Thyroid gland (tissue), 4 donors: ENCODE measurements at places on chromosomes 4 and X. TPM values are rescaled to one million over a fixed set of nuclear protein-coding genes. Genes with fewer than 3 reads are reported as not detected.
A peak's percentile ranks its signal among the peaks of the same experiment; 100 is the strongest.

DNA sequence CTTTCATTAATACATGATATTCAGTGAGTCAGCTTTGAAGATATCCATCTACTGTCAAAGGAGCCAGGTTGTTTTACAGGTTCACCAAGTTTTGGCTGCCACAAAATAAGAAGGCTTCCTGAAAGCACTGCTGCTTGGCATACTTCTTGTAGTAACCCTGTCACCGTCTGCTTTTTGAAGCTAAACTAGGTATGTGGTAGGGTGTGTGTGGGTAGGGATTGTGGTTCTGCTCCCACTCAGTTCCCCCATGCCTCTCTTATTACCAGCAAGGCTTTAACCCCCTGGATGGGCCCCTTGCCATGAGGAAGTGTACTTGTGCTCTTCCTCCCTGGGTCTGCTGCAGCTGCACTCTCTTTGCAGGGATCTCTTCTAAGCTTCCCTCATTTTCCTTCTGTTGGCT is 191.2 kb downstream of the BANK1 start:
- no peak overlapping the region for H3K27ac ChIP-seq
- no peaks in the 10 kb centered on the region for H3K4me1 ChIP-seq

GRCh38 chrX:107485013-107485412 is 35.6 kb downstream of the FRMPD3 start:
- no peaks in the 10 kb centered on the region for H3K27me3 ChIP-seq
- peaks cover 32% of the 10 kb centered on the region for H3K4me1 ChIP-seq
- H3K36me3 ChIP-seq, result no peaks in the 10 kb centered on the region
- peak overlapping the region; percentile 34 for H3K27ac ChIP-seq
- H3K4me3 ChIP-seq, result no peak overlapping the region
- no peak for DNase-seq

GRCh38 chr4:74021601-74022000 is 16.9 kb downstream of the CXCL3 start:
- no peak for DNase-seq
- H3K27me3 ChIP-seq, result no peaks in the 10 kb centered on the region
- H3K4me1 ChIP-seq, result no peaks in the 10 kb centered on the region

DNA sequence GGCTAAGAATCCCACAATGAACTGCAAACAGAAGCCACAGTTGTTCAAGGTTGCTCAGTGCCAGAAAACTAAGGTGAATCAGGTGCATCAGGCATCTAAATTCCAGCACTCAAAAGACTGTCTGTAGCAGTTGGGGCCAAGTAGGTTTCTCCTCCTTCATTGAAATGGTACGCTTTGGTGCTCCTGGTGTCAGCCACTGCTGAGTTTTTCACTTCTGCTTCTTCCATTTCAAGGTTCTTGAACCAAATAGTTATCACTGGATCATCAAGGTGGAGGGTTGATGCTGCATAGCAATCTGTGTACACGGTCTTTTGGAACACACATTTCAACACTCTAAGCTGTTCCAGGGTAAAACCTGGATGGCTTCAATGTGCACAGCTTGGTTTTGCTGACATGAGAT is 74.4 kb downstream of the TMA16 start:
- no peak for DNase-seq
- no peaks in the 10 kb centered on the region for H3K27me3 ChIP-seq
- H3K4me3 ChIP-seq, result no peak overlapping the region
- H3K36me3 ChIP-seq, result no peaks in the 10 kb centered on the region
- no peaks in the 10 kb centered on the region for H3K4me1 ChIP-seq
- H3K27ac ChIP-seq, result no peak overlapping the region

GRCh38 chr4:187961171-187961570 is 34.4 kb upstream of the ZFP42 start:
- no peaks in the 10 kb centered on the region for H3K4me1 ChIP-seq
- no peak overlapping the region for H3K4me3 ChIP-seq
- H3K36me3 ChIP-seq, result no peaks in the 10 kb centered on the region
- no peak for DNase-seq
- no peak overlapping the region for H3K27ac ChIP-seq

Gene HEPH
- total RNA-seq, result 11.5 TPM

GRCh38 chr4:122658377-122658776 is 37.5 kb upstream of the IL21 start:
- no peak overlapping the region for H3K4me3 ChIP-seq
- no peak for DNase-seq
- H3K36me3 ChIP-seq, result no peaks in the 10 kb centered on the region
- no peaks in the 10 kb centered on the region for H3K4me1 ChIP-seq
- H3K27ac ChIP-seq, result no peak overlapping the region

Gene LNX1
- 63.8 TPM for total RNA-seq

DNA sequence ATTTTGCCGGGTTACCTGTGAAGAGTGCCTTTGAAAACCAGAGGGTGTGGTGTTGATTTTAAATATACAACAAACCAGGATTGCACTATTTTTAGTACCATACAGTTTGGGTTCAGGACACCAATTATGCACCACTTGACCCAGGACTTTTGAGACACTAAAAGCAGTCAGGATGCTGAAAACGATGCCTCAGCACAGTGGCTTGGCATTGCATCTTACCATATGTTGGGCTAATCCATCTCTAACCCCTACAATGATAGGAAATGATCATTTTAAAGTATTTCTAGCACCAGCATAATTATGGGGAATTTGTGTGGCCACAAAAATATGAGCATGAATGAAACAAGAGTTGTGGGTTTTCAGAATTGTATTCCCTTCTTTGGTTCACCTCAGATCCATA is 4.1 kb downstream of the IBSP start:
- H3K4me1 ChIP-seq, result no peaks in the 10 kb centered on the region
- no peaks in the 10 kb centered on the region for H3K27me3 ChIP-seq
- no peak overlapping the region for H3K27ac ChIP-seq
- no peak for DNase-seq

- no peaks in the 10 kb centered on the region for H3K4me1 ChIP-seq
- DNase-seq, result no peak
- no peak overlapping the region for H3K27ac ChIP-seq
- no peaks in the 10 kb centered on the region for H3K36me3 ChIP-seq
- H3K27me3 ChIP-seq, result no peaks in the 10 kb centered on the region
Measured at GRCh38 chr4:87366521-87367162, 24.3 kb downstream of the HSD17B11 start.

Gene SULT1B1
- 0.33 TPM for total RNA-seq

GRCh38 chrX:136171420-136171819 is 24.1 kb downstream of the FHL1 start:
- H3K27ac ChIP-seq, result peak overlapping the region; percentile 81
- no peak for DNase-seq
- H3K4me3 ChIP-seq, result no peak overlapping the region
- no peaks in the 10 kb centered on the region for H3K27me3 ChIP-seq
- peaks cover 62% of the 10 kb centered on the region for H3K4me1 ChIP-seq
- no peaks in the 10 kb centered on the region for H3K36me3 ChIP-seq

DNA sequence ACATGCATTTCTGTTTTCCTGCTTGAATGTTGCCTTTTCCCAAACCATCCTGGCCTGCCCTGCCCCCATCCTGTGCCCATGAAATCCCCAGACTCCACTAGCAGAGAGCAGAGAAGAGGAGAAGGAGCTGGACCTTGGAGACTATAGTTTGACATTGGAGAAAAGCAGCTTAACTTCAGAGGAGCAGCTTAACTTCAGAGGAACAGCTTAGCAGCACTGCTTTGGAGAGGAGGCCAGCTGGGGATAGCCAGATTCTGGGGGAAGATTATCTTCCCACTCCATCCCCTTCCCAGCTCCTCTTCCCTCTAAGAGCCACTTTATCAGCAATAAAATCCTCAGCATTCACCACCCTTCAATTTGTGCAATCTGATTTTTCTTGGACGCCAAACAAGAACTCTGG is 443.0 kb downstream of the PCDH10 start:
- no peak for DNase-seq
- no peaks in the 10 kb centered on the region for H3K4me1 ChIP-seq
- H3K4me3 ChIP-seq, result no peak overlapping the region
- H3K36me3 ChIP-seq, result no peaks in the 10 kb centered on the region

GRCh38 chr4:13994016-13994415 is 366.5 kb upstream of the BOD1L1 start:
- H3K4me3 ChIP-seq, result no peak overlapping the region
- H3K36me3 ChIP-seq, result no peaks in the 10 kb centered on the region
- H3K27me3 ChIP-seq, result no peaks in the 10 kb centered on the region
- H3K4me1 ChIP-seq, result no peaks in the 10 kb centered on the region
- DNase-seq, result no peak

DNA sequence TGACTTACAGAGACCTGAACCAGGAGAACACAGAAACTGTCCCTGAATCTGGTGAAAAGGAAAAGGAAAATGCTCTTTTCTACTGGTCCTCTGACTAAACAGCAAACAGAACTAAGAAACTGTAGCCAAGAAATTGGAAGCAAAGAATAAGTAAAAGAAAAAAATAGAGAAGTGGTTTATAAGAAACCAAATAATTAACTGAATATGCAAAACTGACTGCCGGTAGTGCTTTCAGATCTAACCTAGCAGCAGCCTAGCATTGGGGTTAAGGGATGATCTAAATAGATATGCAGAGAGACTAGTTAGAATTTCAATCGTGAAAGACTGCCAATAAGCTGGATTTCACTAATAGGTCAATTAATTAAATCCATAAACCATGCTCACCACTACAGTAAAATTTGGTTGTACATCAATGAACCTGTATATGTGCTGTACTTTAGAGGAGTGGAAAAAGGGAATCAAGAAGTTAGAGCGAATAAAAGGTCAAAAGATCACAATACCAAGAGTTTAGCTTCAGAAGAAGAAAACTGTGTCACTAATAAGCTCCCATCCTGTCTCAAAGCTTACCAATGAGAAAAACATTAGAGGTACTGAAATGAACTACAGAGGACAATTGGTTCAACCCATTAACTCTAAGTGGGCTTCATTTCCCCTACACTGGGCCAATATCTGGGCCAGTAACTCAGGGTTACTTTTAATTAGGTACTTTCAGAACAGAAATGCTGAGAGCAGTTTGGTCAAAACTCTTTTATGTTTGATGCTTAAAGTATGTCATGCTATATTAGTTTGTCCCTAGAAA is 53.6 kb downstream of the KLHL13 start:
- no peak overlapping the region for H3K4me3 ChIP-seq
- DNase-seq, result no peak
- H3K27me3 ChIP-seq, result no peaks in the 10 kb centered on the region
- H3K27ac ChIP-seq, result no peak overlapping the region
- no peaks in the 10 kb centered on the region for H3K36me3 ChIP-seq
- no peaks in the 10 kb centered on the region for H3K4me1 ChIP-seq

- H3K27ac ChIP-seq, result no peak overlapping the region
- no peaks in the 10 kb centered on the region for H3K36me3 ChIP-seq
- no peaks in the 10 kb centered on the region for H3K27me3 ChIP-seq
- DNase-seq, result no peak
Measured at GRCh38 chr4:142671516-142671915, 174.6 kb downstream of the INPP4B start.

DNA sequence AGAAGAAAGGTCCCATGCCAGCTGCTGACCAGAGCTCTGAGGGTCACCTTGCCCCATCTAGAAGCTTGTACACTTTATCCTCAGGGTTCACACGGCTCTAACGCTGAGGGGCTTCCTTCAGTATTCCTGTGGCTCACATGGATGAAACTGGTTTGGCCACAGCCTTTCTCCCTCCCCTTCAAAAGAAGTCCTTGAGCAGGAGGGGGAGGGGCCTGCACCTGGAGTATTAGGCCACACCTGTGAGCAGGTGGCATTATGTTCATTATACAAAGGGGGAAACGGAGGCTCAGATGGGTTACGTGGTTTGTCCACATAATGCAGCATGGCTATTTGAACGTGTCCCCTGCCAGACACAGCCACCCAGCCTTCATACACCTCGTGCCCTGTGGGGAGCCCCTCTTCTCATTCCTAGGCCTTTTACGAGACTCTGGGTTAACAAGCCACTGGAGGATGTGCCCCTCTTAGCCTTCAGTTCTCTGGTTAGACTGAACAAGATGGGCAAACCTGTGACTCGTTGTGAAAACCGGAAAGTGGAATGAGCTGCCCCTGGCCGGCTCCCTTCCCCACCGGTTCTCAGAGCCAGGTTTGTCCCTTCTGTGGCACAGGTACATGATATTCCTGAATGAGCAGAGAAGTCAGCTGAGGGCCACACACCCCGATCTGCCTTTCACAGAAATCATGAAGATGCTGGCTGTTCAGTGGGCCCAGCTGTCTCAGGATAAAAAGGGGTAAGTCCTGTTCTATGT is 27.2 kb upstream of the JAKMIP1 start:
- H3K4me1 ChIP-seq, result no peaks in the 10 kb centered on the region
- no peaks in the 10 kb centered on the region for H3K36me3 ChIP-seq
- H3K27ac ChIP-seq, result no peak overlapping the region
- no peak for DNase-seq
- no peak overlapping the region for H3K4me3 ChIP-seq

DNA sequence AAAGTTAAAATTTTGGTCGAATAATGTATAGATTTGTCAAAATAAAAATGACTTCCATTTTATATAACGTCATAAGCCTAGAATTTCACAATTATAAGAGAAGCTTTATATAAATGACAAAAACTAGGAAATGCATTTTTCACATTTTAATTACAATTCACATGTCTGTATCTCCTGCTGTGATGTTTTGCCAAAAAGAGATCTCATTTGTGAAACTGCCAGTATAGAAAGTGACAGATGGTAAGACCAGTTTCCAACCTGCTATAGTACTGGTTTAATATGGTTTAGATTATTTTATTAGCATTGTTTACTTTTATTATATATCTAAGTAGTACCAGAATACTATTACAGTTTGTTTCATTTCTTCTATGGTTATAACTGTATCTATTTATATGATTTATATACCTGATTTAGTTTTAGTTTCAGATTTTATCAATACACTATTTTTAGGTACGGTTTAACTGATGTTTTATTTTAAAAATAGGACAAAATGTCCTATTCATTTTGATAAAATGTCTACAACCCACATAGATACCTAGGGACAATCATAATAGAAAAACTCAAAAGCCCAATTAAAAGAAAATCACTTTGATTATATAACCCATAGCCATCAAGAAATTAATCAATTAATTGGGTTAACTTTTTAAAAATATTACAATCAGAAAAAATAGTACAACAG is 5.4 kb upstream of the CCSER1 start:
- no peak for DNase-seq
- no peaks in the 10 kb centered on the region for H3K36me3 ChIP-seq
- H3K27me3 ChIP-seq, result no peaks in the 10 kb centered on the region
- H3K4me1 ChIP-seq, result no peaks in the 10 kb centered on the region
- H3K27ac ChIP-seq, result no peak overlapping the region

DNA sequence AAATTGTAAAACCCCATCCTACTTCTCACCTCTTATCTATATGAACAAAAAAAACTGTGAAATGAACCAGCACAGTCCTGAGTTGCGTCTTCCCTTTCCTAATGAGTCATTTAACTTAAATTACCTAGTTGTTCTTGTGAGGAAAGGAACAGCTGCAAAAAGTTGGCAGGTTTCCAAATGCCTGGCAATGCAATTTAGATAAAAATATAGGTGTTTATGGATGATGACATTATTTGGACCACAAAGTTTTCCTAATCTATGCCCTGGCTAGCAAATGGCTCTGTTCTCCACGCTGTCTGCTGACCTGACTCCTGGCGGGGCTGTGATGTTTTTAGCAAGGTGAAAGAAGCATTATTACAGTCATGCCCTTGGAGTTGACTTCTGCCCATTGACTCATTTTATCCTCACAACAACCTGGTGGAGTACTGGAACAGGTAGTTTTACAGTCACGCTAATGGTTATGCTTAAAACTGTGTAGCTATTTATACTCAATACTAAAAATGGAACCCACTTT is 29.8 kb upstream of the RELL1 start:
- no peak overlapping the region for H3K27ac ChIP-seq
- H3K27me3 ChIP-seq, result no peaks in the 10 kb centered on the region
- no peaks in the 10 kb centered on the region for H3K4me1 ChIP-seq
- no peak for DNase-seq

GRCh38 chr4:183987987-183988392 is 82.9 kb downstream of the STOX2 start:
- DNase-seq, result peak; percentile 68
- H3K36me3 ChIP-seq, result no peaks in the 10 kb centered on the region
- H3K4me3 ChIP-seq, result no peak overlapping the region
- H3K4me1 ChIP-seq, result peaks cover 4% of the 10 kb centered on the region
- H3K27ac ChIP-seq, result no peak overlapping the region
